Right forelimb (tissue), 1 donor: ENCODE measurements at places on chromosomes 12 and 14.

GRCh38 chr12:60689137-60689536, 1093.3 kb downstream of the SLC16A7 start:
- DNase-seq, result no peak

DNA sequence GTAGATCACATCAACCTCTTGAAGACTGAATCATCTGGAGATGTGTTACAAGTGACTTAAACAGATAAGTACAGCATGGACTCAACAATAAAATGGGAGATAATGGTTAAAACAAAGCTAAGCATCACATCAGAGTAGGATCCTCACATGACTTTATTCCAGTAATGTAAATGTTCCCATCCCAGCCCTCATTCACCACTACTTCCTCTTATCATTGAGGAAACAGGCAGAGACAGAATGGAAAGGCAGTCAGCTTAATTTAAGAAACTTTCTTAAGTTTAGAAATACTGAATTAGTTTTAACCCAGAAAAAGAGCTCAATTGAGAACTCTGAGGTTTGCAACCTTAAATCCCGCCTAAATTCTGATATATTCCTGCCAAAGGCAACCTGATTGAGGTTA, 1.2 kb upstream of the ALG10 start:
- no peak for DNase-seq

GRCh38 chr14:101781240-101782061, 19.9 kb downstream of the PPP2R5C start:
- peak; percentile 57 for DNase-seq

DNA sequence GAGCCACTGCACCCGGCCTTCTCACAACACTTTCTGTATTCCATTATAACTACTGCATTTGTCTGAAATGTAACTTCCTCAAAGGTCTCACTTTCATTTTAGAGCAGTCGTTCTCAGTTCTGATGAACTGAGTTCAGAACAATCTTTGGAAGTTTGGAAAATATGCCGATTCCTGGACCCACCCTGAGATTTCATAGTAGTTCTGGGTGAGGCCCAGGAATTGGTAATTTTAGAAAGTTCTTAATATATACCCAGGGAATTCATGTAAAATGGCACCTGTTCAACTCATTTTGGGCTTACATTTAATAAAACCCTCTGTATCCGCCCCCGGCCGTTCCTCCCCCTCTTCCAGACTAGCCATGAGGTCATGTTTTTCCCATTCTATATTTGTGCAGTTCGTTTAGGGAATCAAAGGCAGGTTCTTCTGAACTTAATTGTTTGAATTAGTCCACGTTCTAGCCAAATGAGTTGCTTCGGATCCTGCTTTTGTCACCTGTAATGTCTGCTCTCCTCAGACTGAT, 5.9 kb downstream of the GSG1 start:
- peak; percentile 67 for DNase-seq

- DNase-seq, result no peak
Measured at GRCh38 chr12:52739963-52740362, 36.6 kb upstream of the KRT77 start.

DNA sequence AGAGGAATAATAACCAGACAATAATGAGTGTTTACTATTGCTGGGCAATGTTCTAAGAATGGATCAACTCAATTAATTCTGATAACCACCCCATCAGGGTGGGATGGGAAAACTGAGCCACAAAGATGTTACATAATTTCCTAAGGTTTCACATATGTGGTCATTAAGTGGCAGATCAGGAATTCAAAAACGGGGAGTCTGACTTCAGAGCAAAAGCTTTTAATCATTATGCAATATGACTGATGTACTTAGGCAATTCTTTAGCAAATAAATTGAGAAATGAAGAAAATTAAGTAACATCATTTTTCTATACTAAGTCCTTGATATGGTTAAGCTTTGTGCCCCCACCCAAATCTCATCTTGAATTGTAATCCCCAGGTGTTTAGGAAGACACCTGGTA, 53.4 kb downstream of the PLCZ1 start:
- no peak for DNase-seq

- DNase-seq, result peak; percentile 63
Measured at GRCh38 chr12:89707703-89708564, 704 bp downstream of the ATP2B1 start.

DNA sequence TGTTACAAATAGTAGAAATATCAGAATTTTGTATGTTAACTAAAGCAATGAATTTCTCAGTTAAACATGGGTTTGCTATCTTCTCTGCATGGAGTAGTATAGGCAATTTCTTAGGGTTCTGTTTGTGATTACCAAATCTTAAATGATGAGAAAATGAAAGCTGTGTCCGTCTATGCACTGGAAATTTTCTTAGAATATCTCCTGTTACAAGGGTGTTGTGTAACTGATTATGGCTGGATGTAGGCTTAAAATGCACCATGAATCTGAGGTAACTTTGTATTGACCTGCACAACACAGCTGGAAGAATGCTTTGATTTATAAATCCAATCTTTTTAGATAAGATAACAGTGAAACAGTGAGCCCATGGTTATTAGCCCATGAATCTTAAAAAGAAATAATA, 17.8 kb downstream of the TRIP11 start:
- DNase-seq, result no peak

GRCh38 chr12:113610698-113611097, 139.0 kb upstream of the LHX5 start:
- DNase-seq, result no peak

- no peak for DNase-seq
Measured at GRCh38 chr12:26359576-26359975, 164.2 kb downstream of the SSPN start.
